Immature natural killer cell (primary cell): ENCODE measurements at places on chromosomes 11 and 22. TPM values are rescaled to one million over a fixed set of nuclear protein-coding genes. Genes with fewer than 3 reads are reported as not detected.
A peak's percentile ranks its signal among the peaks of the same experiment; 100 is the strongest.

GRCh38 chr11:121672630-121673487, 220.1 kb upstream of the SORL1-AS1 start:
- H3K36me3 ChIP-seq: peaks cover 6% of the 10 kb centered on the region
- no peaks in the 10 kb centered on the region for H3K4me1 ChIP-seq
- H3K27me3 ChIP-seq: no peaks in the 10 kb centered on the region
- no peak overlapping the region for H3K4me3 ChIP-seq
- no peak overlapping the region for H3K27ac ChIP-seq
- no peak for DNase-seq

- no peaks in the 10 kb centered on the region for H3K27me3 ChIP-seq
- H3K4me3 ChIP-seq: no peak overlapping the region
- DNase-seq: no peak
- H3K36me3 ChIP-seq: peaks cover 4% of the 10 kb centered on the region
Observed at GRCh38 chr11:97110376-97110775, 720.6 kb downstream of the JRKL start.

DNA sequence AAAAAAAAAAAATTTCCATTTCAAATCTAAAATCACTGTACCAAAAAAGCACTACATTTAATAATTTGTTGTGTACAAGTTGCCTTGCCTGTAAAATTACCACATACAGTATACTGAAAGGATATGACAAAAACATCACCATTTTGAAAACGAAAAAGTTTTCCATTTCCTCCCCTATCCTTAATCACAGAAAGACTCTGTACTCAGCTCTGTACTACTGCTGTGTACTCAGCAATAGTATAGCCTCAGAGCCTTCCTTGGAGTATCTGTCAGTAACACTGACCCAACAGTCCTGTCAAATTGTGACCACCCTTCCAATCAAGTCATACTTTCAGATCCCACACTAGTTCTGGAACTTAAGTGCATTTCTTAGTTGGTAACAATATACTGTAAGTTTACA, 48.0 kb downstream of the CELF1 start:
- DNase-seq: no peak
- H3K4me1 ChIP-seq: peaks cover 71% of the 10 kb centered on the region
- H3K36me3 ChIP-seq: no peaks in the 10 kb centered on the region
- peak overlapping the region; percentile 37 for H3K27ac ChIP-seq
- H3K4me3 ChIP-seq: no peak overlapping the region

- no peak overlapping the region for H3K27ac ChIP-seq
- H3K4me1 ChIP-seq: peaks cover 19% of the 10 kb centered on the region
- H3K36me3 ChIP-seq: no peaks in the 10 kb centered on the region
- H3K27me3 ChIP-seq: peaks cover 2% of the 10 kb centered on the region
- no peak overlapping the region for H3K4me3 ChIP-seq
- no peak for DNase-seq
Observed at GRCh38 chr11:8908099-8908498, 2.9 kb upstream of the AKIP1 start.

- DNase-seq: no peak
- H3K4me3 ChIP-seq: no peak overlapping the region
- peaks cover 2% of the 10 kb centered on the region for H3K27me3 ChIP-seq
Observed at GRCh38 chr11:88404932-88405710, 67.6 kb upstream of the CTSC start.

DNA sequence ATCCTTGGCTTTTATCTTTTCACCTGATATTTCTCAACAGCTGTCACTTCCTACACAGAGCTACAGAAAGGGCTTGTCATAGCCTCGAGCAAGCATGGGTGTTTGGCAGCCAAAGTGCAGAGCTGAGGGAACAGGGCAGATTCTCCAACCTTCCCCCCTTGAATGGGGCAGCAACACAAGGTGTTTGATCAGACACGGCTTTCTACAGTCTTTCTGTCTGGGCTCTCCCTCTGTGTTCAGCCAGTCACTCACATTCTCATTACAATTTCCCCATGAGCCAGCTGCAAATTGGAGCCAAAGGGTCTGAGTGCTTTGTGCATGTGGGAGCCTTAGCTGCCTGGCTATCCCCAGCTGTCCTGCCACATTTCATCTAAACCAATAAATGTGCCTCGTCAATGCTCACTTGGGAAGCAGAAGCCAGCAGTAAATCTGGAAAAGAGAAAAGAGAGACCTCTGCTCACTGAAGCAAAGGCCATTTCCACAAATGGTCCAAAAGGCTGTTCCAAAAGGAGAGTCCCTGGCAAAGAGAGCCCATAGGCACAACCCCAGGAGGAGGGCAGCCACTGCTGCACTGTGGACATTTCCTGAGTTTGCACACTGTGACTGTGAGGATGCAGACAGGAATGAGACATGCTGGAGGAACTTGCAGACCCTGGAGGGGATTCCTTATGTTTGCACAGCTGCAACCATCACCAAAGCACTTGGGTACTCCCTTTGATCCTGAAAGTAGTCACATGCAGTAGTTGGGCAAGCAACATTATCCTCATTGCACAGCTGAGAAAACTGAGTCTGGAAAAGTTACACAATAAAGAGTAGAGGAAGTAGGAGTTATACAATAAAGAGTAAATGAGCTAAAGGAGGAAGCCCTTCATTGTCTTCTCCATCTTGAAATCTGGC, 186.8 kb downstream of the FAM181B start:
- no peaks in the 10 kb centered on the region for H3K36me3 ChIP-seq
- no peak for DNase-seq
- H3K27me3 ChIP-seq: peaks cover 4% of the 10 kb centered on the region
- H3K4me3 ChIP-seq: no peak overlapping the region
- no peaks in the 10 kb centered on the region for H3K4me1 ChIP-seq
- no peak overlapping the region for H3K27ac ChIP-seq

DNA sequence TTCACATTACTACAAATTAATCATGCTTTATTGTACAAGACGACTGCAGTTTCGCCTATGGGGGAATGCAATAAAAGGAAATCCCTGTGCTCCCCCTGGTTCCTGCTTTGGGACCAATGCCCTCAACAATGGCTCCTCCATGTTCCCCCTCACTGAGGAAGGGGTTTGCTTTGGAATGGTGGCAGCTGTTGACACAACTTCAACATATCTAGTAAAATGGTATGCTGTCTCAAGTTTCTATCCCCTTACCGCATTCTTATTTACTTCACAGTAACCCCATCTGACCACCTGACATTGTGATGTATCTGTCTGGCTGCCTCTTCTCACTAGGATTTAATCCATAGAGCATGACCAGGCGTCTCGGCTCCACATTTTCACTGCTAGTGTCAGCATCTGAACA, 48.8 kb downstream of the PIWIL3 start:
- H3K27ac ChIP-seq: no peak overlapping the region
- H3K27me3 ChIP-seq: no peaks in the 10 kb centered on the region
- no peaks in the 10 kb centered on the region for H3K36me3 ChIP-seq
- DNase-seq: no peak
- H3K4me1 ChIP-seq: no peaks in the 10 kb centered on the region

GRCh38 chr22:42228483-42228882, 42.0 kb downstream of the TCF20 start:
- no peaks in the 10 kb centered on the region for H3K36me3 ChIP-seq
- H3K27ac ChIP-seq: no peak overlapping the region
- peaks cover 40% of the 10 kb centered on the region for H3K4me1 ChIP-seq
- H3K4me3 ChIP-seq: no peak overlapping the region
- no peak for DNase-seq
- H3K27me3 ChIP-seq: no peaks in the 10 kb centered on the region

GRCh38 chr11:11422411-11423128, 69.5 kb upstream of the CSNK2A3 start:
- DNase-seq: no peak
- no peaks in the 10 kb centered on the region for H3K4me1 ChIP-seq
- no peaks in the 10 kb centered on the region for H3K27me3 ChIP-seq

DNA sequence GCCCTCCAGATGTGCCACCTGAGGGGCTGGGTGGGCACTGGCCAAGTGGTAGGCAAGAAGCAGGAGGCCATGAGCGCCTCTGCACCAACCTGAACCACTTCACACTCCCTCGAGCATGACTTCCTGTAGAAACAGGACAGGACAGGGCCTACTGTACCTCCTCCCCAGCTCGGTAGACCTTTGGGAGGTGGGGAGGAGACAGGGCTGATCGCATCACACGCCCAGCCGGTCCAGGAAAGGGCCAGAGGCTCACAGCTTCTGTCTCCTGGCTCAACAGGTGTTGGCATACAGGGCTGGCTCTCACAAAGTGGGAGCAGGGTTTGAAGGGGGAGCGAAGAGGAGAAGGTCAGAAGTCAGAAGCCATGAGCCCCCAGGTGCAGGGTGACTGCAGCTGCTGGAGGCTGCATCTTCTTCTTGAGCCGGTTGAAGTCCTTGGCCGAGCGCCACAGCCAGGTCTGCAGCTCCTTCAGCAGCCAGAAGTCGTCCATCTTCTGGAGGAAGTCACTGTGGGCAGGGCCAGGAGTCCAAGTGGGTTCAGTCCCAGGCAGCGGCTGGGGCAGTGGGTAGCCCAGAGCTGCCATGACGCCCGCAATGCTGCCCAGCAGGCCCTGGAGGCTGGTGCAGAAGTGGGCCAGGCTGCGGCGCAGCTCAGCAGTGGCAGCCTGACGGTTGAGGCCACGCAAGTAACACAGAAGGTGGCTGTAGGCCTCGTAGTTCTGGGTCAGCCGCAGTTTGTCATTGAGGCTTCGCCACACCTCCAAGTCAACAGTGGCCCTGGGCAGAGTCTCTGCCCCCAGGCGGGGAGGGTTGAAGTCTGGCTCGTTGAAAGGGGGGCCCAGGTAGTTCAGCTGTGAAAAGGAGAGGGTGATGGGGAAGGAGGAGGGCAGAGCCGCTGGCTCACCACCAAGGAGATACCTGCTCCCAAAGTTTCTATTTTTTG, 8.3 kb downstream of the CLCF1 start:
- H3K27ac ChIP-seq: no peak overlapping the region
- DNase-seq: no peak
- H3K36me3 ChIP-seq: peaks cover 5% of the 10 kb centered on the region
- H3K4me3 ChIP-seq: peak overlapping the region; percentile 31

DNA sequence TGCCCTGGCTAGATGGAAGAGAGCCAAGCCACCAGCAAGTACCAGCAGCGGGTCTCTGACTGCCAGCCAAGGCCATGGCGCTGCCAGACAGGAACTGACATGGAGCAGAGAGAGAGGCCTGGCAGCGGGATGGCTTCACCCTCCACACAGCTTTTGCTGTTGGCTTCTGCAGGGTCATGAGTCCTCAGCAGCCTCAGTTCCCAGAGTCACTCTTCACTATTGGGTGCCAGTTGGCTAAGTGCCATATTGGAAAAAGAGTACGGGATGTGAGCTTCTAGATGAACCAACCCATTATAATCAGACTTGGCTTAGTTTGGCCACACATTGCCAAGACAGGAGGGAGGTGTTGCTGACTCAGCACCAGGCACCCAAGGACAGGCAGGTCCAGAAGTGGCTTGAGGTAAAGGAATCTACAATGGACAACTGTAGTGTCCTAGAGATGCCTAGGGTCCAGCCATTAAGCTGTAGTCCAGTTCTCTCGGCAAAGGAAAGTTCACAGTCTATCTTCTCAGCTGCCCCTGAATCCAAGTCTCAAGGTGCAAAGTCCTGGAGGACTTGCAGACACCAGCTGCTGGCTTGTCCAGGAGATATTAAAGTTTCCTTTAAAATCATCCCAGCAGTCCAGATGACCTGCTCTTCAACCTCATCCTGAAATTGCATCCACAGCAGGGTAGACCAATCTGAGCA, 40.7 kb upstream of the POU2AF1 start:
- DNase-seq: no peak
- H3K27me3 ChIP-seq: peaks cover 2% of the 10 kb centered on the region
- no peak overlapping the region for H3K27ac ChIP-seq
- H3K36me3 ChIP-seq: no peaks in the 10 kb centered on the region

Gene RTN4R
- polyA plus RNA-seq: 1.1 TPM

Gene CYP2D6
- not detected for polyA plus RNA-seq

Gene TEAD1
- not detected for polyA plus RNA-seq

Gene IFITM1
- 2,792 TPM for polyA plus RNA-seq

Gene CCDC89
- not detected for polyA plus RNA-seq

Gene SLC16A8
- polyA plus RNA-seq: 0.42 TPM
